Psoas muscle (tissue), 8 donors: ENCODE measurements at places on chromosomes 3 and 15. TPM values are rescaled to one million over a fixed set of nuclear protein-coding genes. Genes with fewer than 3 reads are reported as not detected.

GRCh38 chr3:81790117-81790516, 28.7 kb upstream of the GBE1 start:
- DNase-seq: no peak

GRCh38 chr3:32137870-32138269, 31.4 kb downstream of the GPD1L start:
- no peak for DNase-seq

KBTBD13 gene
- 1.3 TPM for total RNA-seq

DNA sequence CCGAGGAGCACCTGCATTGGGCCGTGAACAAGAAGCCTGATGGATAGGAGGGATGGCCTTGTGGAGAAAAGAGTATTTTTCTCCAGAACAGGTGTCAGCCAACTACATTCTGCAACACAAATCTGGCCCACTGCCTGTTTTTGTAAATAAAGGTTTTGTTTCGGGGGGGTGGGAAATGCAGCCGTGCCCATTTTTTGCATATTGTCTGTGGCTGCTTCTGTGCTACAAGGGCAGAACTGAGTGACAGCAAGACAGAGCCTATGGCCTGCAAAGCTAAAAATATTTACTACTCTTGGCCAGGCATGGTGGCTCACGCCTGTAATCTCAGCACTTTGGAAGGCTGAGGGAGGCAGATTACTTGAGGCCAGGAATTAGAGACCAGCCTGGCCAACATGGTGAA, 95.9 kb upstream of the AKAP13 start:
- no peak for DNase-seq

PLA2G4E gene
- total RNA-seq: 0.24 TPM

GRCh38 chr3:38616658-38617057, 32.8 kb downstream of the SCN5A start:
- no peak for DNase-seq

CHRNA5 gene
- 3.1 TPM for total RNA-seq

PAK6 gene
- 0.56 TPM for total RNA-seq

ZNF620 gene
- total RNA-seq: 2.2 TPM
